Hepatocyte (in vitro differentiated cells): ENCODE measurements at places on chromosomes 11 and 22. TPM values are rescaled to one million over a fixed set of nuclear protein-coding genes. Genes with fewer than 3 reads are reported as not detected.

DNA sequence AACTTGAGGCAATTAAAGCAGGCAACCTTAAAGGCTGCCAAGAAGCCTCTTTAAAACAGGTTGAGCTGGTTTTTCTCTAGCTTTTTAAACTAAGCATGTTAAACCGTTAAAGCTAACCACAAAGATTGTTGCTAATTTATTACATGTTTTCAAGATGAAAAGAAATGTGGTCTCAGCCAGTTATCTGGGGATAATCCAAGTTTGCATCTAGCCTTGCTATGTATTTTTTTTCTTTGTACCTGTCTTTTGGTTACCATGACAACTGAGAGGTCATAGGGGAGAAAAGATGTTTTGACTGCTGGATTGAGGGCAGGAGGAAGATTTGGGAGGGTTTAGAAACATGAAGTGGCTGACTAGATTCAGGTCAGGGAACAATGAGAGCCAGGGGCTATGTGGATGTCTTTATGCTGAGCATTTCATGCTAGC is 19.2 kb upstream of the PGM2L1 start:
- peak; percentile 19 for DNase-seq
- peak overlapping the region; percentile 63 for H3K27ac ChIP-seq
- H3K27me3 ChIP-seq = no peaks in the 10 kb centered on the region
- H3K36me3 ChIP-seq = no peaks in the 10 kb centered on the region

Gene GGTLC2
- 0.37 TPM in 1 of 2 replicates, not detected in the other for total RNA-seq

DNA sequence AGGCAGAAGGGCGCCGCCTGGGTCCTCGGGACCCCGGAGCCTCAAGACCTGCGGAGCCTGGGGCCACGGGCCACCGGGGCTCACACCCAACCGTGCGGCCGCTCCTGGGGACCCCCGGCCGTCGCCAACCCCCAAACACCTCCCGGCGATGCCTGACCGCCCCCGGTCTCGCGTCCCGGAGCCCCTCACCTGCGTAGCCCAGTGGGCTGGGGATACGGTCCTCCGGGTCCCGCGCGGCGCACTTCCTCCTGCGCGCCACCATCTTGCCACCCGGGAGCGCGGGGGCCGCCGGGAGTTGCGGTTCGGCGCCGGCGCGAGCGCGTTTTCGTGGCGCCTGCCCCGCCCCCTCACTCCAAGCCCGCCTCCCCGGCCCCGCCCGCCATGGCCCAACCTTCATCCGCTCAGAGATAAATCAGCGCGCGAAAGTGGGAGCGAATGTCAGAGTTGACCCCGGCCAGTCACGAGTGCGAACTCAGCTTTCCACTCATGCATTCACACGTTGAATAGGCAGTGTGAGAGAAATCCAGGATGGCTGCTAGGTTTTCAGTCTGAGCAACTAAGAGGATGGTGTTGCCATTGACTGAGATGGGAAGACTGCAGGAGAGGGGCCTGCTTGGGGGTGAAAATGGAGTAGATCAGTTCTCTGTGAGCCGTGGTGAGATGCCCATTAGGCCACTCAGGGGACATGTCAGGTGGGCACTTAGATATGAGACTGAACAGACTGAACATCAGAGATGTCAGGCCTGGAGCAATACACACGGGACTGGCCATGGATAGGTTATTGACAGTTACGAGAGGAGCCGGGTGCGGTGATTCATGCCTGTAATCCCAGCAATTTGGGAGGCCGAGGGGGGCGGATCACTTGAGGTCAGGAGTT is at the start of gene RRP7A:
TSS of gene RRP7A (minus strand) at position 272 of the 877 bp plus-strand sequence. CDS start at position 262, 10 bp downstream.
- H3K4me3 ChIP-seq = peak within 1 kb of the TSS; percentile 98
- H3K4me1 ChIP-seq = peaks cover 10% of the 10 kb centered on the region
- peak within 1 kb of the TSS; percentile 71 for H3K27ac ChIP-seq
- H3K36me3 ChIP-seq = no peaks in the 10 kb centered on the region
- H3K27me3 ChIP-seq = no peaks in the 10 kb centered on the region

GRCh38 chr22:19621373-19622060 is 92.8 kb upstream of the SEPTIN5 start:
- no peak overlapping the region for H3K27ac ChIP-seq
- no peak for DNase-seq
- H3K27me3 ChIP-seq = no peaks in the 10 kb centered on the region

Gene SCGB1D4
- not detected in 2 replicates for total RNA-seq

DNA sequence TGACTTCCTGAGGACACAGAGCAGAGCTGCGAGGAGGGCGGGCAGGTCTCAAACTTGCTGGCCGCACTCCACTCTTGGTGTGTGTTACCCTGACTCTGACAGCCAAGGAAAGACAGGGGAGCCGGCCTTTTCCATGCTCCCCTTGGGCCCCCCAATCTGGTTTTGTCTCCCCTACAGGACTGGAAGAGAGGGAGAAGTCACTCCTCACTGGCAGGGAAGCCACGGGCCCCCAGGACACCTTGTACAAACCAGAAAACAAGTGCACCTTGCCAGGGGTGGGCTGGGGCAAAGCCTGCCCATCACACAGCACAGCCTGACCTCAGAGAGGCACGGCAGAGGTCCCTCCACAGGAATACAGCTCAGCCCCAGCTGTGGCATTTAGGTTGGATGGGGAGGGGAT is 20.2 kb downstream of the CBX7 start:
- H3K36me3 ChIP-seq = no peaks in the 10 kb centered on the region
- no peaks in the 10 kb centered on the region for H3K27me3 ChIP-seq
- H3K4me3 ChIP-seq = no peak overlapping the region
- DNase-seq = no peak
- H3K4me1 ChIP-seq = peaks cover 11% of the 10 kb centered on the region

Gene MFNG
- total RNA-seq = 1.7 and 3.3 TPM in 2 replicates

GRCh38 chr11:113874581-113875233 is 665 bp downstream of the USP28 start:
- no peaks in the 10 kb centered on the region for H3K36me3 ChIP-seq
- H3K27ac ChIP-seq = peak overlapping the region; percentile 30
- peaks cover 12% of the 10 kb centered on the region for H3K4me1 ChIP-seq
- H3K4me3 ChIP-seq = peak overlapping the region; percentile 85
- DNase-seq = no peak

DNA sequence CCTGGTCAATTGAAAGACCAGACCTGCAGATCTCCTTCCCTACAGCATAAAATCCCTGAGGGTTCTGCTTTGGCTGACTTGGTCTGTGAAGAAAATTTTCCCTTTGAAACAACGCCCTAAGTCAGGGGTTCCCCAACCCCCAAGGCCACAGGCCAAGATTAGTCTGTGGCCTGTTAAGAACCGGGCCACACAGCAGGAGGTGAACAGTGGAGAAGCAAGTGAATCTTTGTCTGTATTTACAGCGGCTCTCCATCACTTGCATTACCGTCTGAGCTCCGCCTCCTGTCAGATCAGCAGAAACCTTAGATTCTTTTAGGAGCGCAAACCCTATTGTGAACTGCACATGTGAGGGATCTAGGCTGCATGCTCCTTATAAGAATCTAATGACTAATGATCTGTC is 38.2 kb downstream of the CCDC83 start:
- no peak for DNase-seq
- no peak overlapping the region for H3K4me3 ChIP-seq
- no peaks in the 10 kb centered on the region for H3K27me3 ChIP-seq
- no peak overlapping the region for H3K27ac ChIP-seq
- peaks cover 14% of the 10 kb centered on the region for H3K4me1 ChIP-seq

Gene HARBI1
- 4.5 and 6.5 TPM in 2 replicates for total RNA-seq

- peaks cover 16% of the 10 kb centered on the region for H3K4me1 ChIP-seq
- no peaks in the 10 kb centered on the region for H3K36me3 ChIP-seq
- no peaks in the 10 kb centered on the region for H3K27me3 ChIP-seq
- H3K27ac ChIP-seq = no peak overlapping the region
Measured at GRCh38 chr22:19844377-19845053, 10.2 kb downstream of the GNB1L start.

Gene OR51I1
- total RNA-seq = not detected in 2 replicates

Gene HTR3B
- total RNA-seq = 0.16 and 0.77 TPM in 2 replicates

- H3K4me3 ChIP-seq = no peak overlapping the region
- no peaks in the 10 kb centered on the region for H3K27me3 ChIP-seq
- no peak overlapping the region for H3K27ac ChIP-seq
- H3K4me1 ChIP-seq = no peaks in the 10 kb centered on the region
- no peaks in the 10 kb centered on the region for H3K36me3 ChIP-seq
- no peak for DNase-seq
Measured at GRCh38 chr11:5242208-5242607, 7.4 kb downstream of the HBG1 start.

Gene GUCY1A2
- total RNA-seq = 8.4 and 9.1 TPM in 2 replicates

Gene VSIG2
- total RNA-seq = 22.6 and 22.9 TPM in 2 replicates

GRCh38 chr11:31790649-31791048 is 20.5 kb downstream of the PAX6 start:
- no peaks in the 10 kb centered on the region for H3K36me3 ChIP-seq
- H3K27ac ChIP-seq = no peak overlapping the region
- H3K4me1 ChIP-seq = no peaks in the 10 kb centered on the region
- no peak for DNase-seq
